OCI-M1 (cell line): ENCODE measurements at places on chromosomes 3 and 15.

DNA sequence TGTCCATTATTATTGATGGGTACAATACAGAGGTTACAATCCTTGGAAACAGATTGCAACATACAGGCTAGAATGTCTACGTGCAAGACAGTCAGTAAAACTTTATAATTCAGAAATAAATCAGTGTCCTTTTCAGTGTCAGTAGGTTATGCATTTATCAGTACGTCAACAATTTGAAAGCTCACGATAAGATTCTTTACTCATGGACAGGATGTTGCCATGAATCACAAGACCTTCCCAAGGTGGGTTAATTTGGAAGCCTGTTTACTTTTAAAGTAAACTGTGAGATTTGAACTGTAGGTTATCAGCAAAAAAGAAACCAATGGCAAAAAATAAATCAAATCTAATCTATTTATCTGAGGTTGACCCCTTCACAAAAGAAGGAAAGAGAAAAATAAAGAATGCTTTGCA is 243.9 kb upstream of the AGTR1 start:
- no peak for DNase-seq

- peak; percentile 93 for DNase-seq
Measured at GRCh38 chr3:138442433-138442832, 8.0 kb downstream of the ESYT3 start.

DNA sequence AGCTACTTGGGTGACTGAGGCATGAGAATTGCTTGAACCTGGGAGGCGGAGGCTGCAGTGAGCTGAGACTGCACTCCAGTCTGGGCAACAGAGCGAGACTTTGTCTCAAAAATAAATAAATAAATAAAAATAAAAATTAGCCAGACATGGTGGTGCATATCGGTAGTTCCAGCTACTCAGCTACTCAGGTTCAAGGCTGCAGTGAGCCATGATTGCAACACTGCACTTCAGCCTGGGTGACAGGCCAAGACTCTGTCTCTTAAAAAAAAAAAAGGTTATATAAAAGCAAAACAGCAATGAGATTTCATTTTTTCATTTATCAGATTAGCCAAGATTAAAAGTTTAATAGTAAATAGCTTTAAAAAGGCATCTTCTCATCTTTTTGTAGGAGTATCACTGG is 2.9 kb downstream of the TGM4 start:
- DNase-seq, result no peak

- DNase-seq, result no peak
Measured at GRCh38 chr3:142210144-142210543, 15.2 kb downstream of the GK5 start.

GRCh38 chr15:82875411-82876003 is 66.1 kb downstream of the WHAMM start:
- no peak for DNase-seq

DNA sequence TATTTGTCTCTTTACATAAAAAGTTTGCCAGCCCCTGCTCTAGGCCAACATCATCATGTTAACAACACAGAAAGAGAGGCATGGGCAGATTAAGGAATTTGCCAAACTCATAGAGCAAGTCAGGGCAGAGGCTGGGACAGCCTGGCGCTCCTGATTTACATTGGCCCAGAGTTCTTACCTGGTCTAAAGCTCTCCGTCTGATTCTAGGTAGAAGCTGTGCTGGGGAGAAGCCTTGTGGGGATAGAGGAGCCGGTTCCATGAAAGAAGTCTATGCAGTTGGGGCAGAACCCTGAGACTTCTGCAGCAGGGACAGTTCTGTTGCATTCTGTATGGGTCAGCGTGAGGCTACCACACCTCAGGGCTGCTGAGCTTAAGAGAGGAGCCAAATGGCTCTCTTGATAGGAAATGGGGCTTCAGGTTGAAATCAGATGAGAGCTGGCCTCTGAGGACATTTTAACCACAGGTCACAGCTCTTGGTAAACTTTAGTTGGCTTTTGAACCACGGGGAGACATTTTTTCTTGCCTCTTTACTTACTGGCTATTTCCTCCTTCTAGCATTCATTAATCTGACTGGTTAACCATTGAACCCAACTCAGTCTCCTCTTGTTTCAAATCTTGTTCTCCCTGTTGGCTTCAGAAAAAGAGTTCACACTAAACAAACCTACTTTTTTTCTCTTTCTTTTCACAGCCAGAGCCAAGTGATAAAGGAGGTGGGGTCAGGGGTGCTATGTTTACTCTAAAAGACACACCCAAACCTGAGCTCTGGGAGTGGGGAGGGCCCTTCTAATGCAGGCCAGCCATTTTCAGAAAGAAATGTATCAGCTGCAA is 250.7 kb downstream of the OPA1 start:
- peak; percentile 35 for DNase-seq

GRCh38 chr3:117540597-117540996 is 831.0 kb downstream of the TUSC7 start:
- no peak for DNase-seq

- DNase-seq, result peak; percentile 52
Measured at GRCh38 chr3:48507256-48508061, 3.5 kb upstream of the SHISA5 start.

- peak; percentile 63 for DNase-seq
Measured at GRCh38 chr3:12681943-12682390, 18.1 kb upstream of the RAF1 start.

GRCh38 chr3:46559091-46559704 is 6.9 kb downstream of the LRRC2 start:
- DNase-seq, result no peak

DNA sequence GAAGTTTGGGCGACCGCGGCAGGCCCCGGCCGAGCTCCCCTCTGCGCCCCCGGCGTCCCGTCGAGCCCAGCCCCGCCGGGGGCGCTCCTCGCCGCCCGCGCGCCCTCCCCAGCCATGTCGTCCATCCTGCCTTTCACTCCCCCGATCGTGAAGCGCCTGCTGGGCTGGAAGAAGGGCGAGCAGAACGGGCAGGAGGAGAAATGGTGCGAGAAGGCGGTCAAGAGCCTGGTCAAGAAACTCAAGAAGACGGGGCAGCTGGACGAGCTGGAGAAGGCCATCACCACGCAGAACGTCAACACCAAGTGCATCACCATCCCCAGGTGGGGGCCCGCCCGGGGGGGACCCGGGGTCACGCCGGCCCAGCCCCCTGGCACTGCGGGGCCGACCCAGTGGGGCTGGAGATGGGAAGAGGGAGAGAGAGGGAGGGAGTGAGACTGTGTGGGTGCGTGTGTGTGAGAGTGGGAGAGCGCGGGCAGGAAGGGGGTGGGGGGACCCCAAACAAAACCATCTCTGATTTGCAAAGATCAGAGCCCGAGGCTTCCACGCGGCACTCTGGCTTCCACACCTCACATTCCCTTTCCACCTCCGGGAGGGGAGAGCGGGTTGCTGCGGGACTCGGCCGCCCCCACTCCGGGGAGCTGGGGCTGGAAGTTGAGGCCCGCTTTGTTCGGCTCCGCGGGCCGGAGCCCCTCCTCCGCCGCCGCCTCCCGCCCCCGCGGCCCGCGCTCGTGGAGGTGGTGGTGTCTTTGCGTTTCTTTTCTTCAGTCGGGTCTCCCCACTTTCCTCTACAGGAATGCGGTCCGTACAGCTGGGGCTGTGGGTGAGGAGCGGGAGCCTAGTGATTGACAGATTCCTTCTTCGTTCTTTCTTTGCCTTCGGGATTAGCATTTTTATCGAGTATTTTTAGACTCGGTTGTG is 898 bp downstream of the SMAD3 start:
- no peak for DNase-seq

GRCh38 chr3:49712631-49713317 is 6.7 kb downstream of the AMIGO3 start:
- no peak for DNase-seq

- peak; percentile 38 for DNase-seq
Measured at GRCh38 chr15:71237456-71238188, 122.4 kb downstream of the THSD4 start.

GRCh38 chr3:18827664-18828063 is 320.6 kb upstream of the KCNH8 start:
- DNase-seq, result no peak

GRCh38 chr15:55823699-55824340 is 80.9 kb upstream of the PRTG start:
- no peak for DNase-seq

GRCh38 chr3:124770336-124771082 is 40.3 kb downstream of the UMPS start:
- no peak for DNase-seq

DNA sequence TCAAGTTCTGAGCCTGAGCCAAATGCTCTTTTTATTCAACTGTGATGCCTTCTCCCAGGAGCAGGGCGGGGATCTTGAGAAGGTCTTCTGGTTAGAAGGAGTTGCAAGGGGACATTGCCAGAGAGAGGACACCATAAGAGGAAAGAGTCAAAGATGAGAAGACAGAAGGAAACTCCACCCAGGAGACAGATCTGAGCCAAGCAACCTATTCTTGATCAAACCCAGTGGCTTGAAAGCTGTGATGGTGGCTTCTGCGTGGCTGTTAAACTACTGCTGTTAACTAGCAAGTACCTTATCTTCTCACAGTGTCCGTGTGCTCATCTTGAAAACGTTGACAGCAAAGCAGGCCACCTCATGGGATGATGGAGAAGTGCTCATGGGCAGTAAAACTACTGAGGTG is 19.8 kb upstream of the AGBL1 start:
- DNase-seq, result no peak

- peak; percentile 93 for DNase-seq
Measured at GRCh38 chr3:177483182-177483967, 286.1 kb upstream of the TBL1XR1 start.

DNA sequence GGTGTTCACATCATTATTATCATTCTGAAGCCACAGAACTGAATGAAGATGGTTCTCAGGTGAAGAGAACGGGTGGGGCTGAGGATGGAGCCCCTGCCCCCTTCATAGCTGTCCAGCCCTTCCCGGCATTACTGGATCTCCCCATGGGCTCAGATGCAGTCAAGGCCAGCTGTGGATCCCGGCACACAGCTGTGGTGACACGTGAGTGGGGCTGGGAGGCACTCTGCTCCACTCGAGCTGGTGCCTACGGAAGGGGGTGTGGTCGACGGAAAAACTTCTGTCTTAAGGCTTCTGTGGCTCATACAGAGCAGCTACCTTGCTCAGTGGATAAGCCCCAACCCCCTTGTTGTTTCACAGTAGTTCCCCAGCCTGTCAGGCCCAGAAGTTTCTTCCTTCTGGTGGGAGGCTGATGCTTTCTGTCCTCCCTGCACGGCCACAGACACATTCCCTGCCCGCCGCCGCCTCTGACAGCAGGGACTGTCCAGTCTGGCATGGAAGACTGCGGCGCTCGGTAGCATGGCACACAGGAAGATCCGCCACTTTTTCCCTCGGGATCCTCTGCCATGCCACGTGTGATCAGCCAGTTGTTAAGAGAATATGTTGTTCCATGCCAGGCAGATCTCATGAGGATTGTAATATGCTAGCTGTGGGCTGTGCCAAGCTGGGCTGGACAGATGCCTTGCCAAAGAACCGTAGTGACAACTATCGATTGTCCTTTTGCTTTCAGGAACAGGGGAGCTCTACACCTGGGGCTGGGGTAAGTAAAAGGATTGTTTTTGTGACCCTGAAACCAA is 5.8 kb downstream of the RCCD1 start:
- no peak for DNase-seq

- no peak for DNase-seq
Measured at GRCh38 chr3:175748087-175748730, 889.1 kb downstream of the NAALADL2 start.

GRCh38 chr3:111831840-111832239 is 27.2 kb upstream of the PHLDB2 start:
- peak; percentile 40 for DNase-seq

GRCh38 chr3:139522421-139522820 is 17.1 kb downstream of the RBP1 start:
- peak; percentile 13 for DNase-seq

DNA sequence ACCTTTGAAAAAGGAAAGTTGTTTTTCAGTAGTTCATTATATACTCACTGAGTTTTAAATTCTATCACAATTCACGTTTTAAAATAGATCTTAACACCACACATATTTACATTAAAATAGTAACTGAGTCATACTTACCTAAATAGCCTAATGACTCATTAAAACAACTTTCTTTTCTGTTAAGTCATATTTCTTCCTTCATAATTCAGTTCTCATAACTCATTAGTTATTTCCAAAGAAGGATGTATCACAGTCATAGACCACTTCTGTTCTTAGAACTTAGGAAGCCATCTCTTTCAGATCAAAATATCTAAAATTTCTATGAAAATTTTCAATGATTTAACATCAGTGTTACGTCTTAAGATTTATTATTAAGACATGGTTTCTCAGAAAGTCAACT is 885.9 kb downstream of the FHIT start:
- no peak for DNase-seq

DNA sequence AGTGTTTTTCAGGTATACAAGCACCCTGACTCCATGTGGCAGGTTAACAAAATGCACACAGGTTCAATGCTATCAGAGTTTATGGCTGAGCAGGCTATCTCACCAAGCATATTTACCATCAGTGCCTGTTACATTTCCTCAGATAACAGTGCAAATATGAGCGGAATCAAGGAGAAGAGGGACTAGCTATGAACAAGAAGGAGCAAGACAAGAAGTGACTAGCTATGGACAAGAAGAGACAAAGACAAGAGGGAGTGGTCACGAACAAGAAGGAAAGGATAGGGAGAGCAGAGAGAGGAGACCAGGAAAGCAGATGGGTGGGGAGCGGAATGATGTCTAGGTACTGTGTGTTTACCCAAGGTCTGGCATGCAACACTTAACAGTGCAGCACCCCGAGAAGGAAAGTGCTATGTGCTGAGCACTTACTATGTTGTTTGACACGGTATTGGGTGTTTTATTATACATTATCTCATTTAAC is 8.6 kb downstream of the ILDR1 start:
- DNase-seq, result no peak

DNA sequence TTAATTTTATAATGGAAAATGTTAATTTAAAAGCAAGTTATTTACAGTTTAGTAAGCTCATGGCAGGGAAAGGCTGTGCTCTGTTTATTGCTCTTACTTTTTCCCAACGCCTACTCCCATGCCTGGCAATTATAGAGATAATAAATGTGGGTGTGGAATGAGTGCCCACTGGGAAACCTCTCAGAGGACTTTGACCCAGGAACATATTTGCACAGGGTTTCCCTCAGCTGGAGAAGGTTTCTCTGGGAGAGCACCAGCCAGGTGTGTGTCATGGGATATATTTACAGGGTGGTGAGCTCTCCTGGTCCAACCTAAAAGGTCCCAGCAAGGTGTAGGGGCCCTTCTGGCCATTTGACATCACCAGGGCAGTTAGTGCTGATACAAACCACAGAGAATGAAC is 27.9 kb downstream of the ZNF710 start:
- no peak for DNase-seq

GRCh38 chr3:197317250-197317963 is 19.0 kb upstream of the DLG1 start:
- DNase-seq, result peak; percentile 55
